ENCODE measurements at places on chromosomes 3 and 15.

GRCh38 chr3:143267989-143268388 lies 148.4 kb downstream of the CHST2 start:
- DNase-seq = no peak

DNA sequence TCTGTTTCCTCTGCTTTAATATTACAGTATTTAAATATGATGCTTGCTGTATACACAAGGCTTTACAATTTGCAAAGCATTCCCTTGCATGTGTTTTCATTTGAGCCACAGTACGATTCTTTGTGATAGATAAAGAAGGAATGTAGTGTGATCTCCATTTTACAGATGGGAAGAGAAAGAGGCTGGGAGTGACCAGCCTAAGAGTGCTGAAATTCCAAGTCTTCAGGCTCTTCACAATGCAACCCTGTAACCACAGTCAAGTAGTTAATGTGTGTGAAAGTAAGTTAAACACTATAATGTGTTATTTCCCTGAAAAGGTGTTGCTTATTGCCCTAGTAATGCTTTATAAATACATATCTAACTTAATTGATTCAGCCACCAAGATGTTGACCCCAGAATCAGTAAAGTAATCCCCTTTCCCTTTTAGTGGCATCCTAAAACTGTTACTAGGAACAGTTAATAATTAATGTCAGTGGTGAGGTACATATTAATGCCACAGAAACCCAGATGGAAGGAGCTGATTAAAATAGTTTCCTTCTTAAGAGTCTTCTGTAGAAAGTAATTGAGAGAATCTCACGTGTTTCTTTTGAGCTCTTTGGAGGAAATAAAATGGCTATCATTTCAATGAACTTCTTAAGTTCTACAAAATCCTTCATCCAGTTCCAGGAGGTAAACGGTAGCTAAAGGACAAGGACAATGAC lies 110.4 kb downstream of the IL12A start:
- DNase-seq = no peak

DNA sequence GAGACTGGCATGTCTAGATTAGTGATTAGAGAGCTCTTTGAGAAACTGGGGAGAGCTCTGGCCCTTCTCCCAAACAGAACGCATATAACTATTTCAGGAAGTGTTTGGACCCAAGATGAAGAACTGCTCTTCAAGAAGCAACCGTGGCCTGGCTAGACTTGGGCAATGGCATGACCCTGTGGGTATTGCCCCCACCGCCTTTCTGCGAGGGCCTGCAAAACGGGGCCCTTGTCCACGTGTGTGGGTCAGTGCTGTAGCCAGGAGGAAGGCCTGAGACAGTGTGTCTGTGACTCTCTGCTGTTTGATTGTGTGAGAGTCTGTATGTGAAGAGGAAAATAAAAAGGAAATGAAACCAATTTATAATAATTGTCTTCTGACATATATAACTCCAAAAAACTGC lies 42.5 kb downstream of the EEFSEC start:
- no peak for DNase-seq

GRCh38 chr15:93485438-93486327 lies 396.7 kb upstream of the RGMA start:
- DNase-seq = no peak

DNA sequence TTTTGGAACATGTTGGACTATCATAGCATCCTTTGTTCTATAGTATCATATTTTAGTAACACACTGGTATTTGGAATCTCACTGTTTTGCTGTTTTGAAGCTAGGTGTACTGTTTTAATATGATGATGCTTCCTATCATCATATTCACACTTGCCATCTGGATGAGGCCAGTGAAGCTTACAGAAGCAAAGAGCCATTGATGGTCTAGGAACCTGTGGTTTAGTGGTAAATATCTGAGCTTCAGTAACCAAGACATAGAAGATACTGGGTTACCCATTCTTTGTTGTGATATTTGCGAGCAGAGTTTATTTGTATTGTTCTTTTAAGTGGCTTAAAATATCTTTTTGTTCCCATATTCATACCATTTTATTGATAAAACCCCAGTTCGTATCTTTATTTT lies 304.1 kb downstream of the SATB1 start:
- no peak for DNase-seq

DNA sequence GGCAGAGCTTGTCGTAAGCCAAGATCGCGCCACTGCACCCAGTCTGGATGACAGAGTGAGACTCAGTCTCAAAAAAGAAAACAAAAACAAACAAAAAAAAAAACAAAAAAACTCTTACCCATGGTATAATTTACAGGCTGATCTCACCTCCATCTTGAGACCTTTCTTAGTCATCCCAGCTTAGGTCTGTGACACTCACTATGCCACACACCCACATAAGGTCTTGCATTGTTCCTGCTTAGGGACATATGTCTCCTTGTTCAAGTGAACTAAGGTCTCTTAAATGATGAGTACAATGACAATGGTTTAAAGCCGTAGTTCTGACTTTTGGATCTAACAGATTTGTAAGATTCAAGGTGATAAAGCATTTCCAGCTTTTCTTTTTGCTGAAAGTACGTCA lies 360.2 kb upstream of the ARHGEF26 start:
- DNase-seq = no peak

DNA sequence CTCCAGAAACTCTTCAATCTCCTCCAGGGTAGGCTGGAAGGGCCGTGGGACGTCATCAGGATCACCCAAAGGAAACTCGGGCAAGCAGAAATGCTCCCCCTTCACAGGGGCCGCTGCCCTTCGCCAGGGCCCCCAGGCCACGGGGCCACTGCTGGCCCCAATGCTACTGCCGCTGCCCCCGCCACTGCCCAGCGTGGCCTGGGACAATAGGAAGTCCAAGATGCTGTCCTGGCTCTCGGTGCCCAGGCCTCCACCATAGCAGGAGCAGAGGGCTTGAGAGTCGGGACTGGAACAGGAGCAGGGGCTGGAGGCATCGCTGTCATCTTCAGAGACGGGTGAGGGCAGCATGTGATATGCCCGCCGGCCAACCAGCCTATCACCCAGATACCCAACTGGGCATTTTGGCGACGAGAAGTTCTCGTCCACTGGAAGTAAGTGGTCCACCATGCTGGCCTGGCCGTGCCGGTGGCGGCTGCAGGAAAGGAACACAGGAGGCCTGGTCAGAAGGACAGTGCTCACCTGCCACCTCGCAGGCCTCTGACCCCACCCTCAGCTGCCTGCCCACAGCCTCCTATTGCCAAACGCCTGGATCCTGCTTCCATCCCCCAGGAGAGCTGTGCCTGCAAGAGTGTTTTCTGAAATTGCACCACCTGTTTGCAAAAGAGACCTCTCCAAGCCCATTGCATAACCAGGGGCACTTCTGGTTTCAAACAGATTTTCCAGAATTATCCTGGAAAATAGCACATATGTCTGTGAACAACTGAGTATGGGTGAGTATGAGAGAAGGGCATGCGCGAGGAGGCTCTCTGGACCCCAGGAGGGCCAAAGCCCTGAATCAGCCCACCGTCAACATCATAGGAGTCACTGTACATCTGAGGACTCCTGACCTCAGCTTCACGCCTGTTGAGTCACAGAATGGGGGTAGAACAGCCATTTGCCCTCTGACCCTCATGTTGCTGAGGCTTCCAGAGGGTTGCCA lies 4.4 kb downstream of the KLF15 start:
- peak; percentile 8 for DNase-seq

GRCh38 chr15:63491116-63491827 lies 13.1 kb upstream of the USP3 start:
- DNase-seq = no peak

Data from dorsolateral prefrontal cortex (tissue), 122 donors.